ENCODE measurements at places on chromosomes 13 and 19.

- DNase-seq = no peak
Observed at GRCh38 chr13:29693275-29693945, 97.9 kb upstream of the SLC7A1 start.

DNA sequence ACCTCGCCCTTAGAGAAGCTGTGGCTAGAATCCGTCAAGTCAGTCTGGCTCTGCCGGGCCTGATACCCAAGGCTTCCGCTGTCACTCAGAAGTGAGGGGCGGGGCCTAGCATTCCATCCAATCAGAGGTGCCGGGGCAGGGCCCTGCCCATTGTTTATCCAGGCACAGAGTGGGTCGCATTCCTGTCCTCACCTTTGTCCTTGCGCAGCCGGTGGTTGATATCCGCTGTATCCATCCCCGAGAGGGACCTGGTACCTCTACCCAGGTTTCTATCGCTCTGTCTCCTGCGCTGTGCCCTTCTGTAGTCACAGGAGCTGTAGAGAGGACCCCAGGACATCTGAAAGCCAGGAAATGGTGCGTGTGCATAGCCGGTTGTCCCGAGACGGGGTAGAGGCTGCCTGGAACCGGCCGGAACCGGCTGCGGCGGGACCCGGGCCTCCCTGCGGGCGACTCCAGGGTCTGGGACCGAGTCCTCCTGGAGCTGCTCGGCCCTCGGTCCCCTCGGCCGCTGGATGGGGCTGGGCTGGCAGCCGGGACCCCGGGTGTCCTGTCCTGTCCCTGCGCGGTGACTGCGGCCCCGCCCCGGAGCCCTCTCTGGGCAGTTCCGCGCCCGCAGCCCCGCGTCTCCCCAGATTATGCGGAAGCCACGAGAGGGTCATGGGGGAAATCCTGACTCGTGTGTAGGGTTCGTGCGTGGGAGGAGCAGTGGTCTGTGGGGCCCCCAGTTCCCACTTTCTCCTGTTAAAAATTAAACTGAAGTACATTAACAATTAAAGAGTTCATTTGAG is at the start of gene ZNF763:
Gene ZNF763, plus strand, starts transcription at position 183 of the 788 bp plus-strand sequence. Its CDS starts 169 bp downstream, at position 352.
- DNase-seq = no peak

DNA sequence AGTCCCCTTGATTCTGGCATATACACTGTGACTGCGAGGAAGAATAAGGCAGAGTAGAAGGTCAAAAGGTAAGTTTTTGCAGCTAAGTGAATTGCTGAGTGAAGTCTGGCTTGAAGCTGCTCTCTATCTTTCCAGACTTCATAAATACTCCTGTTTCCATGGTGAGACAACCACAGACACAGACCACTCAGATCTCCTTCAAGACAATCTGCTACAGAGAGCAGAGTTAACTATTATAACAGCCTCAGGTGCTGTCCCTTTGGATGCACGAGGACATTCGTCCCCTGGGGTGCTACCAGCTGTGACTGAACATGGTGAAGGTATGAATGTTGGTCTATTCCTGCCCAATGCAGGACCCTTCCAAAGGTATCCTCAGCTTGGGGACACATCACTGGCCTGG is 104.0 kb downstream of the MYCBP2 start:
- DNase-seq = no peak

GRCh38 chr13:83453300-83453699 is 429.0 kb downstream of the SLITRK1 start:
- DNase-seq = no peak

GRCh38 chr19:17479325-17479791 is 9.0 kb downstream of the SLC27A1 start:
- DNase-seq = no peak

DNA sequence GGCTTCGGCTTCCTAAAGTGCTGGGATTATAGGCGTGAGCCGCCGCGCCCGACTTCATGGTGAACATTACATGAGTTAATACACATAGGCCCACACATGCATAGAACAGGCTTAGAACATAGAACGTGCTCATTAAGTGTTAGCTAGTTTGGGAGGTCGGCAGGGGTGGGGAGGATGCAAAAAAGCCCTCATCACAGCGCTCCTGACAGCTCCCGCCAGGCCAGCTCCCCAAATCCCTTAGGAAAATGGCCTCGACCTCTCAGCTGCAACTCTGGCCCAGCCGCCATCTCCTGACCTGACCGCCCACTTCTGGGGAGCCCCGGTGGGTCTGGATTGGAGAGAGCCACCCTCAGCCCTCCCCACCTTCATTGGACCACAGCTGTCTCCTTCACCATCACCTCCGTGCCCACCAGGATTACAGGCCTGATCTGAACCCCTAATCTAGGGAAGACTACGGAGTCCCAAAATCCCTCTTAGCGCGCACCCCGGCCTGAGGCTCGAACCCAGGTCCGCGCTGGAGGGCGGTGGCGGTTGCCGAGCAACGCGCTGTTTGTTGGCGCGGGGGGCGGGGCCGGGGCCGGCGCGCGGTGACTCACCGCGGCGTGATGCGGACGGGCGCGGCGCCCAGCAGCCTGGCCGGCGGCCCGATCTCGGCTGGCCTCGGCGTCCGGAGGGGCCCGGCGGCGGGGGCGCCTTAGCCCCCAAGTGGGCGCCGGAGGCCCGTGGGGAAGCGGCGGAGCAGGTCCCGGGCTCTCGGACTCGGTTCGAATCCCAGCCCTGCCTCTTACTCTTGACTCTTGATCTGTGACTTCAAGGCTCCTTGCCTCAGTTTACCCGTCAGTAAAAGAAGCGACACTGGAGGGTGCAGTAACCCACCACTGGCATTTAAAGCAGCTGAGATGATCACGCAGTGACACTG is 26.7 kb upstream of the NANOS3 start:
- no peak for DNase-seq

- no peak for DNase-seq
Observed at GRCh38 chr13:41520016-41520659, 62.8 kb downstream of the RGCC start.

- DNase-seq = no peak
Observed at GRCh38 chr19:7992575-7992974, 12.9 kb downstream of the ELAVL1 start.
